WTC11 (cell line): ENCODE measurements at places on chromosomes 5 and 9. TPM values are rescaled to one million over a fixed set of nuclear protein-coding genes. Genes with fewer than 3 reads are reported as not detected.
A peak's percentile ranks its signal among the peaks of the same experiment; 100 is the strongest.

ZBTB5 gene
- 13.2 to 16.7 TPM (median 13.6 TPM) in 3 replicates for total RNA-seq

TNFSF8 gene
- total RNA-seq: 0.25 TPM in 1 of 3 replicates, not detected in the others

FGF1 gene
- 0.21 to 0.55 TPM in 2 of 3 replicates, not detected in the other for total RNA-seq

MYMK gene
- 0.34 TPM in 1 of 3 replicates, not detected in the others for total RNA-seq

MLANA gene
- not detected in 3 replicates for total RNA-seq

DNA sequence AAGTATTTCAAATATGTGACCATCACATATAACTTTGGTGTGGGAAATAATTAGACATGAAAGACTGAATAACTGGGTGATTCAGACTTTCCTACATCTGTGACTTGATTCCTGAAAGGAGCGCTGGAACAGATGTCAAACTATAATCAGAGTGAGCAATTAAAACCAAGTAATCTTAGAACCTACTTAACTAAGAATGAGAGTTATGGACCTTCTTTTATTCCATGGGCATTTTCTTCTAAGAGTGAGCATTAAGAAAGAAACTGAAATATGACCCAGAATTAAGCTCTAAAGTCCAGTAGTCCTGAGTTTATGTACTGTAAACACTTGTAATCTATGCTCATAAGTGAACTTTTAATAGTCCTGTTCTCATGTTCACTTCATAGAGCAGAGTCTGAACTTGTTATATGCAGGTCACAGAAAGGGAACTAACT is 68.4 kb downstream of the PAM start:
- no peak for DNase-seq
- H3K27me3 ChIP-seq: no peaks in the 10 kb centered on the region
- H3K36me3 ChIP-seq: no peaks in the 10 kb centered on the region; the same call in 1 of the 2 replicates
- 0 out of 2 replicates have a peak, but pooled peaks cover 1% of the 10 kb centered on the region for H3K4me1 ChIP-seq

- no peak overlapping the region for H3K4me3 ChIP-seq
- DNase-seq: no peak
- no peak overlapping the region for H3K27ac ChIP-seq
- H3K4me1 ChIP-seq: peaks cover 6% of the 10 kb centered on the region
- no peaks in the 10 kb centered on the region for H3K27me3 ChIP-seq
- H3K36me3 ChIP-seq: no peaks in the 10 kb centered on the region
Observed at GRCh38 chr5:35473589-35473988, 144.1 kb upstream of the SPEF2 start.

- no peak overlapping the region for H3K4me3 ChIP-seq
- DNase-seq: no peak
- no peak overlapping the region for H3K27ac ChIP-seq
- no peaks in the 10 kb centered on the region for H3K4me1 ChIP-seq
Observed at GRCh38 chr9:33133186-33133585, 34.0 kb downstream of the B4GALT1 start.

- 0 out of 2 replicates have a peak overlapping the region, but pooled peaks have one; percentile 34 for H3K27ac ChIP-seq
- no peaks in the 10 kb centered on the region for H3K36me3 ChIP-seq
- no peak overlapping the region for H3K4me3 ChIP-seq
- no peaks in the 10 kb centered on the region for H3K27me3 ChIP-seq
Observed at GRCh38 chr9:19641046-19641445, 147.8 kb downstream of the SLC24A2 start.

DNA sequence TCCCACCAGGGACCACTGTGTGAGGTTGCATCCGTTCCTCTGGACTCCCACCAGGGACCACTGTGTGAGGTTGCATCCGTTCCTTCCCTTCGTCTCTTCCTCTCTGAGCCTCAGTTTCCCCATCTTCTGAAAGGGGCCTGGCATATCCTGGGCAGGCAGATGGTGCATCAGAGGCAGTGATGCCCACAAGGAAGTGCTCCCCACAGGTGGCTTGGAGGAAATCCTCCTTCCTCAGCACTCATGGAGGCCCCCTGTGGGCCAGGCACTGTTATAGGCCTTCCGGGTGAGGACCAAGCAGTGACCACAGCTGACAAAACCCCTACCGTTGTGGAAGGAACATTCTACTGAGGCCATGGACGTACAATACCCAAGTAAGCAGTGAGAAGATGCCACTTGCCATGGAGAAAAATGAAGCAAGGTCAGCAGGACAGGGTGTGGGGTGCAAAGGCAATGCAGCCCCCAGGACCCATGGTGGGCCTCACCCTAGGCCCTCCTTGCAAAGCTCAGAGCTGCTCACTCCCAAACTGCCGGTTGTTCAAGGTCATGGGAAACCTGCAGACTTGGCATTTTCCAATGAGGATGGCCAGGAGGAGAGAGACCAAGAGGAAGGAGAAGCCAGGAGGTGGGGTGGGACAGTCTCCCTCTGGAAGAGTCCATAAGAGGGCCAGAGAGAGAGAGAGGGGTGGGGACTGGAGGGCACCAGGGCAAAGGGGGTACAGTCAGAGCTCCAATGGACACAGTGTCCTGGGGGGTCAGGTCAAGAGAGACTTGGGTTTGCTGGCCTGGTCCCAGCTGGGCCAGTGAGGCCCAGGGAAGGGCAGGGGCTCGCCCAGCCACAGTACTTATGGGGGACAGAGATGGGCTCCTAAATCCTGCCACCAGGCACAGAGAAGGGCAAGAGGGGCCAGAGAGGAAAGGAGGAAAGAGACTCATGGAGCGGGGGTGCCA is 51.1 kb downstream of the C9orf50 start:
- peaks cover 17% of the 10 kb centered on the region for H3K27me3 ChIP-seq
- peaks cover 30% of the 10 kb centered on the region for H3K4me1 ChIP-seq
- peak overlapping the region; percentile 78 for H3K4me3 ChIP-seq
- no peak for DNase-seq

DNA sequence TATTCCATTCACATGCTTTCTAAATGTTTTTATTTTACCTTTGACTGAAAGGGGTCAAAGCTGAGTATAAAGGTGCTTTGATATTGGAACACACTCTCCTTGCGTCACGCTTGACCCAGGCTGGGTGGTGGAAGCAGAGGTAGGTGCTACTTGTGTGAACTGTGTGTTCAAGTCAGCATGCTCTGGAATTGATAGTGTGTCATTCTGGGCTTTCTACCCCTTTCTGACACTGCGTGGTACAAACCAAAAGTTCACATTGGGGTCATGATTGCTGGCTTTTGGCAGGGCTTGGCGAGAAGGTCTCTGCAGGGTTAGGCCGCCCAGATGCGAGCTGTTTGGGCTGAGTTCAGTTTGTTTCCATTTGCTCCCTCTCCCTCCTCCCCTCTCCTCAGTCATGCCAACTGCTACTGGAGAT is 131.8 kb downstream of the ADAMTSL1 start:
- H3K27me3 ChIP-seq: peaks cover 19% of the 10 kb centered on the region
- no peak overlapping the region for H3K4me3 ChIP-seq
- no peak for DNase-seq
- H3K4me1 ChIP-seq: peaks cover 34% of the 10 kb centered on the region
- H3K27ac ChIP-seq: 0 out of 2 replicates have a peak overlapping the region, but pooled peaks have one; percentile 73
- peaks cover 6% of the 10 kb centered on the region for H3K36me3 ChIP-seq

- H3K4me3 ChIP-seq: no peak overlapping the region
- no peaks in the 10 kb centered on the region for H3K4me1 ChIP-seq
- H3K36me3 ChIP-seq: peaks cover 18% of the 10 kb centered on the region
- DNase-seq: no peak
Observed at GRCh38 chr9:100661668-100662067, 83.8 kb downstream of the CAVIN4 start.

- H3K27ac ChIP-seq: no peak overlapping the region
- 0 out of 2 replicates have a peak, but pooled peaks cover 2% of the 10 kb centered on the region for H3K36me3 ChIP-seq
- peaks cover 8% of the 10 kb centered on the region for H3K4me1 ChIP-seq
- no peak for DNase-seq
Observed at GRCh38 chr5:104540448-104540847, 977.9 kb upstream of the NUDT12 start.

DNA sequence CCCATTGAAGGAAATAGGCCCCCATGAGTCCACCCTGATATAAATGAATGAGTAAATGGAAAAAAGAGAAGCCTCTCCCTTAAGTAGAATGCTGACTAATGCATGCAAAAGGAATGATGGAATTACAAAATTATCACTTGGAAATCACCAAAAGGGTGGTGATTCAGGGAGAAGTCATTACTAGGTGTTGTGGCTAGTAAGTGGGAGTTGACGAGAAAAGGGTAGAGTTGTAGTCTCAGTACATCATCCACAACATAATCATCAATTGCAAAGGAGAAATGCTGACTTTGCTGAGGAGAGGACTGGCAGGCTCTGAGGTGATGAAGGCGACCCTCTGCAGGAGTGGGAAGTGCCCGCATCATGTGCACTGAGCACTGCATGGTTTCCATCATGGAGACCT is 201.5 kb upstream of the S1PR3 start:
- no peaks in the 10 kb centered on the region for H3K27me3 ChIP-seq
- H3K36me3 ChIP-seq: no peaks in the 10 kb centered on the region
- no peak overlapping the region for H3K27ac ChIP-seq
- no peaks in the 10 kb centered on the region for H3K4me1 ChIP-seq
- DNase-seq: no peak

DNA sequence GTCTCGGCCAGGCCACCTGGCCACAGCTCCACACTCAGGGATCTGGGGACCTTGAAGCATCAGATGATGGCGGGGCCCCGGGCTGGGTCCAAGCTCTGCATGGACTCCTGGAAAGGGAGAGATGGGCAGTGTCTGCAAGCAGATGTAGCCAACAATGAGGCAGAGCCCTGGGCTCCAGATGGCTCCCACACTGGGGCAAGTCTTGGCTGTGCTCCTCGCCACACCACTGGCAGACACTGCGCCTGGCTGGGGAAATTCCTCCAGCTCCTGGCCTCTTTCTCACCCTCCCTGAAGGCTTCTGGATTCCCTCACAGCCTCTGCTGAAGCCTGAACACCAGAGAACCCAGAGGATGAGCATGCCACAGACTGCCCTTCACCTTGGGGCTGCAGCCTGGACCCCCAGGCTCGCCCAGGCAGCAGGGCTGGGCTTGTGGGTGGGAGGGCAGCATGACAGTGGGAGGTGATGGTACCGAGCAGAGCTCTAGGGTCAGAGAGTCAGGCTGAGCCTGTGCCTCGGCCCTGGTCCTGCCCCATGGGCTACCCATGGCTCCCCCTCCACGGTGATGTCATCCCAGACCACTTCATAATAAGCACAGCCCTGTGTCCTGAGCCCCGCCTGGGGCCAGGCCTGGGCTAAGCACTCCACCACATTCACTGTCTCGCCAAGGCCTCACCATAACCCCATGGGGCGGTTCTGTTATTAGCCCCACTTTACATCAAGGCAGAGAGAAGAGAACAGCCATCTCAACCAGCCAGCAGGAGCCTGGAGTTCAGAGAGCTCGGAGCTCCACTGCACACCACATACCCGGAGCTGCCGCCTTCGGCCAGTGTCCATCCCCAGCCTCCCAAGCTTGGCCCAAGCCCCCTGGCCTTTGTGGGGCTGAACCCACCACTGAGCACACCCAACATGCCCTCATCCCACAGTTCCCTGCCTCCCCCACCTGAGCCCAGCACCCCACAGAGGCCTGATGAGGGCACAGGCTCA is 62.2 kb upstream of the ADAMTS2 start:
- H3K4me3 ChIP-seq: no peak overlapping the region
- H3K27ac ChIP-seq: no peak overlapping the region
- no peaks in the 10 kb centered on the region for H3K4me1 ChIP-seq
- no peak for DNase-seq
